ENCODE measurements at places on chromosomes 2 and 18.

- DNase-seq: no peak
These were observed 209.9 kb downstream of the SUCLG1 start for GRCh38 chr2:84249140-84249539.

DNA sequence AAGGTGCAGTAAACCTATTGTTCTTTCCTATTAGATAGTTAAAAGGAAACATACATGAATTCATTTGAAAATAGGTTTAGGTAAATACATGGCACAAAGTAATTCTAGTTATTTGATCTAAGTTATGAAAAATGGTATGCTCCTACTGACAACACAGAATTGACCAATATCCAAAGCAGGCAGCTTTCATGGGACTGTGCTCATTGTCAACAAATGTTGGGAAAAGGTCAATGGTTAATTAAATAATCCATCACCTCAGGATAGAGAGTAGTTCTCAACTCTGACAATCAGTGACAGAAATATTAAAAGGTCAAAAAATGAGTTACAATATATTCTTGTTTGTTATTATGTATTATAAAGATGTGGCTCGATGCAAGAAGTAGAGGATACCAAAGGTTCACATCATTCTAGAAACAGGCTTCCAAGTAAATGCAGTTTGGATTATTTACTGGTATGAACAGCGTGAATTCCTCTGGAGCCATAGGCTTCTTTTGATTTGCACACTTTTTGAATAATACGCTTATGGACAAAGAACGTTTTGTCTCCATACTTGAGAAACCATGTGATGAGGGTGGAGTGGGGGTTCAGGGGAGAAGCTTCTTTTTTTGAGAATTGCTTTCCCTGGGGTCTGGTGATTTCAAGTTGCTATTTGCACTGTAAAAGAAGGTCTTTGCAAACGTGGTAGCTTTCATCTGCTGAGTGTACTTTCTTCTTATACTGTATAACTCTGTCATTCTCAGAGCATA lies 422.0 kb upstream of the ZEB2 start:
- DNase-seq: no peak

DNA sequence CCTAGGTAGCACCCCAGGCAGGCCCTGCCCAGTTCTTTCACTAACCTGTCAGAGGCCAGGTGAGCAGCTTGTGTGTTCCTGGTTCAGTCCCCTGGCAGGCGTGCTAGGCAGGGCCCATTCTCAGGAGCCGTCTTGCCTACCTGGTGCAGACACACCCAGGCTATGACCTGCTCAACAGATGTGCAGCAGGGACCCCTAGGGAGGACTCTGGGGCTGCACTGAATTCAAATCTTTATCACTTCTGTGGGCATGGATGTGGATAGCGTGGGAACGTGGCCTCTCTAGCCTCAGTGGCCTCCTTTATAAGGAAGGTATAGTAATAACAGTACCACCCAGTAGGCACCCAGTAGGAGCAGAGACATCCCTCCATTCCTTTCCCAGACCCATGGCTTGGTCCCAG lies 48.4 kb downstream of the PLEKHB2 start:
- no peak for DNase-seq

- no peak for DNase-seq
These were observed 45.2 kb upstream of the ASB1 start for GRCh38 chr2:238381341-238382115.

DNA sequence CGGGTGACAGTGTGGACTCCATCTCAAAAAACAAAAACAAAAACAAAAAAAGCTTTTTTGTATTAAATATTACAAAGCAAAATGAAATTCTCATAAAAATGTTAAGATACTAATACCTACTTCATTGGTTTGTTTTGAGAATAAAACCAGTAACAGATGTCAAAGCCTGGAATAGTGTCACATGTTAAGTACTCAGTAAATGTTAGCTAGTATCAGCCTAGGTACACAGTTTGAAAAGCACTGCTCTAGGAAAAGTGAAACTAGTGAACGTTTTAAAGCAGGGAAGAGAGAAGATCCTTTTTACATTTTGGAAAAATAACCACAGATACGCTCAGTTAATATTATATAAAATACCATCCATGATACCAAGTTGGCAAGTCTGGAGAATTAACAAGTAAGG lies 37.1 kb upstream of the ADAM17 start:
- DNase-seq: no peak

GRCh38 chr2:160430001-160430344 lies 63.6 kb downstream of the RBMS1 start:
- no peak for DNase-seq

- no peak for DNase-seq
These were observed 337.1 kb upstream of the MAP2 start for GRCh38 chr2:209086761-209087160.

DNA sequence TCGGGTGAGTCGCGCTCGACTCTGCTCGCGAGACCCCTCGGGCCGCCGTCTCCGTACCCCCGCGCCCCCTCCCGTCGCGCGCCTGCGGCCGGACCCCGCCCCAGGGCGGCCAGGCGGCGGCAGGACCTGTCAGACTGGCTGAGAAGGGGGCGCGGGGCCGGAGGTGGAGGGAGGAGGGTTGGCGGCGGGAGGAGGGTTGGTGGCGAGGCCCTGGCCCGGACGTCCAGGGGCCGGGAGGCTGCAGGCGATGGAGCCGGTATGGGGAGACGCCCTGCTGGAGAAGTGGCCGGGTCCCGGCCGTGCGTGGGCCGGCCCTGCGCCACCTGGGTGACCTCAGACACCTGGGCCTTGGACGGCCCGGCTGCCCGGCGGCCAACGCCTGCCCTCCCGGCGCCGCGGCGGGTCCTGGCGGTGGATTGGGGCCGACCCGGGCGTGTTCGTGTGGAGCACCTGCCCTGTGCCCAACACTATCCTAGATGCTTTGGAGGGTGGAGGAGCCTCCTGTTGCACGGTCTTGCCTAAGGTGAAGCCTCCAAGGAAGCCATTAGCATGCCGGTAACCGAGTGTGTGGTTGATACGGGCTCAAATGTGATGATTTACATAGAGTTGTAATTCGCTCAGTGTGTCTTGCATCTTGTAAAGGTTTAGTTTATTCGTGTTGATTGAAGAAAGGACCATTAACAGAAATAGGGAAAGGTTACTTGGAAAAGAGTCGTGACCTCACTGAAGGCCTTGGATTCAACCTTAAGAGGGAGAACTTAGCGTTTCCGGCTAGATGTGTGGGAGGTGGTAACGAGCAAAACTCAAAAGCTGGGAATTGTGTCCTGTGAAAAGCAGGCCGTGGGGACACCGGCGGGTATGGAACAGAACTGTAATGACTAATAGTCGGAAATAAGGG lies 550 bp downstream of the MYL12B start:
- DNase-seq: peak; percentile 57

DNA sequence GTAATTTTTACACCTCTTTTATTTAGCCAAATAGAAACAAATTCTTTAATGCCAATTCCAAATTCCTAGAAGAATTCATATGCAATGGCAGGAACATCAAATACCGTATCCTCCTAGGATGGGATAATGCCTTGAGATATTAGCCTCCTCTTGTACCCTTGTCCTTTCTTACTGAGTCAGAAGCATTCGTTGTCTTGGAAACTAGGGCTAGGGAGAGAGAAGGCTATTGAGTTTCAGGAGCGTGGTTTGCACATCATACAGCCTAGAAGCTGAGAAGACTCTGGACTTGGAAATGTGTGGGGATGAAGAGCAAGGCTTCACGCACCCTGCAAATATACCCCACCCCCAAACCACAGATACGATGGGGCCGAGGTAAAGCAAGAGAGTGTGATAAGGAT lies 300.7 kb downstream of the SP3 start:
- no peak for DNase-seq

- DNase-seq: no peak
These were observed 43.4 kb downstream of the CABLES1 start for GRCh38 chr18:23178661-23179081.

GRCh38 chr18:3458378-3458777 lies 8.4 kb downstream of the TGIF1 start:
- no peak for DNase-seq

- DNase-seq: no peak
These were observed 9.0 kb downstream of the CCDC85A start for GRCh38 chr2:56192664-56193305.

DNA sequence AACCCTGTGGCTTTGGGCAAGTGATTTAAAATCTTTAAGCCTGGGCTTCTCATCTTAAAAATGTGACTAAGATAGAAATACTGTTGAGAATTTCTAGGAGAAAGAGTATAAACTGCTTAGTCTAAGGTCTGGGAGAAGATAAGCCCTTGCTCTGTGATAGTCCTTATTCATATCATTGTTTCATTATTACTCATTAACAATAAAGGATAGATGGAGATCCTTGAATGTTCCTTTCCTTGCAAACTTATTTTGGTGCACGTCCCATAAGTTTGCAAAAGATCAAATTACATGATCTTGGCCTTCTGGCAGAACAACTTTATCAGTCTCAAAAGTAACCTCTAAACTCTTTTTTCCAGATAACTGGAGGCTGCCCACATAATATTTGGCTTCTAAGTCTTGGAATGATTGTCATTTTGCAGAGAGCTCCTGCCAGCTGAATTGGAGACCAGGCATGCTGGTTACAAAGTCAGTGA lies 138.3 kb downstream of the FAM124B start:
- no peak for DNase-seq

DNA sequence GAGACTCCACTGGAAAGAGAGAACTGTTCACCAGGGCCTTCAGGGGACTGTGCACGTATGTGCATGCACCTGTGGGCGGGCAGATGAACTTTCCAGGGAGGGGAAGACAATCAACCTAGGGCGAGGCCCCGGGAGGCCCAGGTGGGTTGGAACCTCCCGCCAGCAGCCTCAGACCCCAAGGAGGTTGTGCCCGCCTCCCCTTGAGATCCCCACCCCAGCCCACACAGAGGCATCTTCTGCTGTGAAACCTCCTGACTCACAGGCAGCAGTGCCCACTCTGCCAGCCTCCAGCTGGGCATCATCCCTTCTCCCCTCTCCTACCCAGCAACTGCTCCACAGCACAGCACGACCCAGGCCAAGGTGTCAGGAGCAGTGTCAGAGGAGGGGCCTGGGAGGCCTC lies 54.4 kb downstream of the FAM178B start:
- DNase-seq: no peak

DNA sequence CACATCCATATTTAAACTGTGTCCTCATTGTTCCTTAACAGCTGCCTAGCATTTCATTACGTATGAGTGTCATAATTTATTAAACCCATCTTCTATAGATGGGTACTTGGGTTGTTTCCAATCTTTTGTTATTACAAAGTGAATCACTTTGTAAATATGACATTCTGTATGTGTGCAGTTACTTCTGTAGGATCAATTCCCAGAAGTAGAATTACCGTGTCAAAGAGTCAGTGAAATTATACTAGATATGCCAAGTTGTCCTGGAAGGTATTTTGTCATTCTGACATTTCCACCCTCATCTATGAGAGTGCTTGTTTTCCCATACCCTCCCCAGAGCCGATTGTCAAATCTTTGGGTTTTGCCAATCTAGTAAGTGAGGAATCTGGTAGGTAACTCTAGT lies 194.5 kb upstream of the APCDD1 start:
- no peak for DNase-seq

- no peak for DNase-seq
These were observed 45.9 kb downstream of the TGIF1 start for GRCh38 chr18:3495691-3496430.

- no peak for DNase-seq
These were observed 898.3 kb downstream of the CPS1 start for GRCh38 chr2:211454679-211455078.

- no peak for DNase-seq
These were observed 219.3 kb downstream of the GLI2 start for GRCh38 chr2:120954939-120955338.

DNA sequence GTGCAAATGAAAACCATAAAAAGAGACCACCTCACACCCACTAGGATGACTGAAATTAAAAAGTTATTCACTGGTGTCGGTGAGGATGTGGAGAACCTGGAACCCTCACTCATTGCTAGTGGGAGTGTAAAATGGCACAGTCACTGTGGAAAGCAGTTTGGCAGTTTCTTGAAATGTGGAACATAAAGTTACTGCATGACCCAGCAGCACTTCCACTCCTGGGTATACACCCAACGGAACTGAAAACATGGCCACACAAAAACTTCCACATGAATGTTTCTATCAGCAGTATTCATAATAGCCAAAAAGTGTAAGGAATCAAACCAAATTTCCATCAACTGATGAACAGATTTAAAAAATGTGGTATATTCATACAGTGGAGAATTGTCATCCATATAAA lies 65.1 kb upstream of the SLC66A3 start:
- no peak for DNase-seq

GRCh38 chr2:233758849-233759248 lies 1.2 kb upstream of the UGT1A1 start:
- no peak for DNase-seq

- no peak for DNase-seq
These were observed 7.4 kb downstream of the RHOB start for GRCh38 chr2:20454036-20454981.

- DNase-seq: no peak
These were observed 9.1 kb downstream of the WIPF1 start for GRCh38 chr2:174588463-174588862.

DNA sequence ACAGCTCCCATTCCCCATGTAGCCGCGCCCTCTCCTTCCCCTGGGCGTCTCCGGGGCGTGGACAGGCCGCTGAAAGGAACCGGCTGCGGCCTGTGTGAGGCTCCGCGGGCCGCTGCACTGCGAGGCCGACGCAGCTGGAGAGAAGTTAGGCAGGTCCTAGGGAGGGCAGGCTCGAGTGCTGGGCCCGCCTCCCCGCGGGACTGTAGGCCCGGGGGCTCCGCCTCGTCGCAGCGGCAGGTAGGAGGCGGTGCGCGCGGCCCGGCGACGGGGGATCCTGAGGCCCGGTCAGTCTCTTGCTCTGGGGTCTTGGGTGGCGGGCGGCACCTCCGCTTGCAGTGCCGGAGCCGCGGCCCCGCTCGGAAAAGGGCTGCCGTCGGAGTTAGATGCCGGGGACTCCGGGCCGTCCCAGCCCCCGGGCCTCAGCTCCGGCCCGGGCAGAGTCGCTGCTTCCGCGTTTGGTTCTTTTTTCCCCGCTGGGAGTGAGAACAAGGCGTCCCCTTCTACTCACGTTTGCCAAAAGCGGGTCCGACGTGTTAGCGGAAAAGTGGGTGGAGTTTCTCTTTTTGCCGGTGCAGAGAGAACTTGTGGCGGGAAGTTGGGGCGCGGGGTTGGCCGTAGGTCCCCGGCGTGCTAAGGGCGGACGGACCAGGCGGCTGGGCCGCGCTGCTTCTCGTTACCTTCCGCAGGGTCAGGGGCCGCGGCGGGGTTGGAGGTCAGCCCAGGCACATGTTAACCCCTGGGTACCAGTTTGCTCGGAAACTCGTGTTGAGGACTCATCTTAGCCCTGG lies at the start of gene VRK2:
Gene VRK2, plus strand, starts transcription at position 222 of the 788 bp plus-strand sequence. CDS start 2,026 bp downstream, outside the sequence.
- no peak for DNase-seq

GRCh38 chr2:128622371-128622770 lies 303.7 kb upstream of the HS6ST1 start:
- no peak for DNase-seq

DNA sequence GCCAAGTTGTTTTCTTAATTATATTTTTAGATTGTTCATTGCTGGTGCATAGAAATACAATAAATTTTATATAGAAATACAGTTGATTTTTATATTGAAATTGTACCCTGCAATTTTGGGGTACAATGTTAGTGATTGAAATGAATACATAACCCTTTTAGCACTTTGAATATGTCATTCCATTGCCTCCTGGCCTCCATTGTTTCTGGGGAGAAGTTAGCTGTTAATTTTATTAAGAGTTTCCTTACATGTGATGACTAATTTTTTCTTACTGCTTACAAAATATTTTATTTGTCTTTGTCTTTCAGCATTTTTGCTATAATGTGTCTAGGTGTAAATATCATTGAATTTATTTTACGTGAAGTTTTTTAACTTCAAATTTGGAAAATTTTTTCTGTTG lies 176.5 kb upstream of the DCC start:
- DNase-seq: no peak

All from anterior cingulate cortex (tissue), 58 donors.